Mesendoderm (in vitro differentiated cells): ENCODE measurements at places on chromosomes 4 and X.

DNA sequence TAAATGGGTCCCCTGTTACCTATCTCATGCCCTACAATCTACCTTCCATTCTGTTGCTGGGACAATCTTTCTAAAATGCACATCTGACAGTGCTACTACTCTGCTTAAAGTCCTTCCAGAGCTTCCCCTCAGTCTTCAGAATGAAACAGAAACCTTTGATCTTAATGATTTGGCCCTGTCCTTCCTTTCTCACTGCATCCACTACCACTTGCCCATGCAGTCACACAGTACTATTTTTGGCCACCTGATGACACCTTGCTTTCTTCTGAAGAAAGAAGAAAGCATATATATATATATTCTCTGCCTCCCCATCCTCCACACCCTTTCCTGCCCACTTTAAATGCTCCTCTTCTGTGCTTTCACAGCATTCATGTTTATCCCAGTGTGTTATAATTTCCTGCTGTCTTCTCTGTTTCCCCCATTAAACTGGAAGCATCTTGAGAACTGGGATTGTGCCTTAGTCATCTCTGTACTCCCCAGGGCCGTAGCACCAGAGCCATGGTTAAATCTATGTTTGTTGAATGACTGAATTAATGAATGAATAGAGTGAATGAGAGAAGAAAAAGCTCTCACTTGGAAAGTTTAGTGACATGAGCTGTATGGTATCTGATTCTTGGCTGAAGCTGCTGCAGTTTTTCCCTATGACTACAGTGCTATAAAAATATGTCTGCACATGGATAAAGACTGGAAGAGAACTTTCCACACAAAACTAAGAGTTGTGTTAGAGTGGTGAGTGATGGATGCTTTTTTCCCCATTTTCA lies 56.2 kb downstream of the RTL9 start:
- no peak for DNase-seq

DNA sequence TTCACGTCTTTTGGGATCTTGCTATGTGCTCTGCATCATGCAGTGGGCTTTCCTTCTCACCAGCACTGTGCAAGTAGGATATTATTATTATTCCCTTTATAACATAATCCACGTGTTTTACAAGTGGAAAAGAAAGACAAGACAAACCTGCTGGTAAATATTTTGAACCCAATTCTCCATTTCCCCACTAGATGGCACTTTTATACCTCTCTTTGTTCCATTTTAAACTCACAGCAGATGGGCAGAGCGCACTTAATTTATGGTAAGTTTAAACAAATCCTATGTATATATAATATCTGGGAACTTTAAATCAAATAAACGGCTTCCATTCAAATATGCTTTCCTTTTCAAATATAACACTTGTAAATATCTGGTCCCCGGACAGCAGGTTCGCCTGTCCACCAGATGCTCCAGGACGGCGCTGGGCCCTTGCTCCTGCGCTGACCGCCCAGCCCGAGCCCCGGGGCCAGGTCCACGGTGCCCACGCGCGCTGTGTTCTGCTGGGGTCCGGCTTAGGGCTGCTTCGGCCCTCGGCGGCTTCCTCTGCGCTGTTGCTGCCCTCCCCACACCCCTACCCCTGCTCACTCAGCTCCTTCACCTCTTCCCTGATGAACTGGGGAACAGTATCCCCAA lies 31.1 kb downstream of the F11 start:
- peak; percentile 67 for DNase-seq

DNA sequence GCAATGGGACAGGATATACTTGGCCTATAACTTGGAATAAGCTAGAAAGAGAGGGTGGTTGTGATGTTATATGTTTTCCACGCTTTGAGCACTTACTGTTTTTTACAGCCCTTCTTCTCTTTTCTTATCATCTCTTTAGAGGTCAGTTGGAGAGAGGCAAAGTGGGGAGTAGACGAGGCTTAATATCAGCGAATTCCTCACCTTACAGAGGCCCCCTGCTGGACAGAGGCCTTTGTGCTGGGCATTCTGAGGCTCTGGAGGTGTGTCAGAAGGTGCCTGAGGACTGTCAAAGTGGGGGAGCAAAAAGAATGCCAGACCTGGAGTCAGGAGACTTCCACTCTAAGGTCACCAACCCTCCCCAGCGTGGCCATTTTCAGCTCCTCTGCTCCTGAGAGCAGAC lies 42.5 kb downstream of the MAMLD1 start:
- peak; percentile 25 for DNase-seq

DNA sequence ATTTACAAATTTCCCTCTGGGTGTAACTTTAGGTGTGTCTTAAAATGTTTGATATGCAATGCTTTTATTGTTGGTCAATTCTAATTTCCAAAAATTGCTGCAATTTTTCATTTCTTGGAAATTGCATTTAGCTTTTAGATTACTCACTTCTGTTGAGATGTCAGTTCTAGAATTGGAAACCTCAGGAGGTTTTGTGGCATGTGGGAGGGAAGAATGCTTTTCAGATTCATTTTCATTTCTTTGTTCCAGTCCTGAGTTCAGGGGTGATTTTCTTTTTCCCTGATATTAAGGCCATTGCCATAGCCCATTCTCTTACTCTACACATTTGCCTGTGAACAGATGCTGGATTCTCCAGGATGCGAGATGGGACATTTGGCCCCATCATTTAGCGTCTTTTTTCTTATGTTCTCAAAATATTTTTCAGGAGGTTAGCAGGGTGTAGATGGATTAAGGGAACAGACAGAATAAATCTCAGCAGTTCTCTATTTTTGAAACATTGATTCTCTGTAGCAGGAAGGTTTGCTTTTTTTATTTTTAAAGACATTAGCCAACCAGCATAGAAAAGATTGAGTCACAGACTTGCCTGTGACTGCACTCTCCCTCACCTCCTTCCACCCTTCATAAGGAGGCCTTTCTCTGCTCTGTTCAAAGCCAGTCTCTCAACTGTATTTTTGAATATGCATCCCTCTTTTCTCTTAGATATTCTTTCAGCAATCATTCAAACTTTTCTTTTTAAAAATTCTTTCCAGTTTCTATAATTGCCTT lies 238.4 kb upstream of the ANXA3 start:
- DNase-seq = no peak

DNA sequence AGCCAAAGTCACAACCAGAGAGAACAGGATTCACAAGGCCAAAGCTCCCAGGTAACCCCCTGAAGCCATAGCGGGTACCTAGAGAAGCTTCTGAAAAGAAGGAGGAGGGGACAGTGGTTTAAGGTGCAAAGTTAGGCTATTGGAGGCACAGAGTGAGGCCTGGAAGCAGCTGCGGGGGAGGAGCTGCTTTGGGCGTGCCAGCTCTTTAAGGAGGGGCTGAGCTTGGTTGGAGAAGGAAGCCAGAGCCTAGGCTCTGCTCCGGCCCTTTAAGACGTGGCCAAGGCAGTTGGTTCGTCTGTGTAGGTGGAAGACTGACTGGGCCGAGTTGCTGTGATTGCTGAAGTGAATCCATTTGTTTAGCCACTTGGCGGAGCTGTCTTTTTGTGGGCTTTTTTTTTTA lies 1.5 kb downstream of the KLF8 start:
- peak; percentile 92 for DNase-seq

DNA sequence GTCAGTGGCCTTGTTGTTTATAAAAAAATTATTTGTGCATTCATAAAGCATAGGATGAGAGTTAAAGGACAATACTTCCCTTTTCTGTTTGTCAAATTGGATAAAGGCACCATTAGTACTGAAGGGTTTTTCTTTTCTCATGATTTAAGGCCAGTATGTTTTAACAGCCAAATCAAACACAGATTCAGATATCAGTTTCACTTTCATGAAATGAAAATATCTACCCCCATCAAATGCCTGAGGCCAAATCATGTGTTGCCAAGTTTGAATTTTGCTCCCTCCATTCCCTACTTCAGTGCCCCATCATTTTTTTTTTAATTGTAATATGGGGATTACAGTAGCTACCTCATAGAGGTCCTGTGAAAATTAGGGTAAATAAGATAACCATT lies 745.9 kb downstream of the RPA4 start:
- DNase-seq = no peak

DNA sequence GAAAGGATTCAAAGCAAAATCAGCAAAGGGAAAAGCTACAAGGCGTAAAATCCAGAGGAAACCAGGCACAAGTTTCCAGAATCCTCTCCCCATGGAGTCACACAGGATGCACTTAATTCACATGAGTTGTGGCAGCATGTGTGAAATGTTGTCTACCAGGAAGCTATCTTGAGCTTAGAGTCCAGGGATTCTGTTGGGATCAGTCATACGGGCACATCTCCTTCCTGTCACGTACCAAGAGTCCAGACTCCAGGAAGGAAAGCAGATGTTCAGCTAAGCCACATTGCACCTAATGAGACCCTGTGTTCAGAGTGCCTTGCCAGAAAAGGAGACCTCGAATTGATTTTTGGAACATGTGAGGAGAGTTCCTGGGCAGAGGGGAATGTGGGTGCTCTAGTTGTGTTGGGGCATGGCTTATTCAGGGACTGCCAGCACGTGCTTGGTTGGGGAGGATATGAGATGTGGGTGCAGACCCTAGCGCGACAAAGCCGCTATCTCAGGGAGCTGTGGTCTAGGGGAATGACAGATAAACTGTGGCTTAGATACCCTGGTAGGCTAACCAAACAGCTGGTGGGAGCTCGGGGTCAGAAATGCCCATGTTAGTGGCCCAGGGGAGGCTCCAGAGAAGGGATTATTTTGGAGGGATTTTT lies 70.0 kb downstream of the EVC start:
- DNase-seq = no peak

DNA sequence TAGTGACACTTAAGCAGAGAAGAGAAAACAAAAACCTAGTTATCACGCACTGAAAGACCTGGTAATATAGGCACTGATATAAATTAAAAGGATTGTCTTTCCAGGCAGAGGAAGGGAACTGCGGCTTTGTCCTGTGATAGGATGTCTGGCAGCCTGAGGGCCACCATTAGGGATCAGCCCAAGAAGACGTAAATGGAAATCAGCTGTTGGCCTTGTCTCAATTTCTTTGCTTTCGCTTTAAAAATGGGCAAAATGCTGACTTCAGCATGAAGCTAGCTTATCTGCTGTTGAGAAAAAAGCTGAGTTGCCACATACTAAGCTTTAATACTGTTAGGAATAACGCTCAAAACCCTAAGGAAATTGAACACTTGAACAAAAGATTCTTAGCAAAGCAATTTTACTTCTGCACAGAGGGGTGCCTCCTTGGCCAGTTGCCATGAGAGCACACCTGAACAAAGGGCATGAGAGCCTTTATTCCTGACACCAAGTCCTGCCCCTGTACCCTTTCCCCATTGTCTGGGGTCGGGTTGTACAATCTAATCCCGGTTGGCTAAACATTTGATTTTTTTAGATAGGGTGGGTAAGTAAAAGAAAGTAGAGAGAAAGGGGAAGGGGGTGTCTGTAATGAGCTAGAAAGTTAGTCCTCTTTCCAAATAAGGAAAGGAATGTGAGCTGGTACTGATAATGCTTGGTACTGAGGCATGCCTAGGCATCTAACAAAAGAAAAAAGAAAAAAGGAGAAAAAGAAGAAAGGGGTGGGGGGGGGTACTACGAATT lies 85.1 kb upstream of the UCP1 start:
- DNase-seq = peak; percentile 52

GRCh38 chrX:45261471-45261870 lies 60.8 kb upstream of the DIPK2B start:
- DNase-seq = no peak

- no peak for DNase-seq
Observed at GRCh38 chr4:10275696-10276095, 159.1 kb upstream of the WDR1 start.

- peak; percentile 80 for DNase-seq
Observed at GRCh38 chrX:70168238-70169188, 8.8 kb upstream of the DGAT2L6 start.

DNA sequence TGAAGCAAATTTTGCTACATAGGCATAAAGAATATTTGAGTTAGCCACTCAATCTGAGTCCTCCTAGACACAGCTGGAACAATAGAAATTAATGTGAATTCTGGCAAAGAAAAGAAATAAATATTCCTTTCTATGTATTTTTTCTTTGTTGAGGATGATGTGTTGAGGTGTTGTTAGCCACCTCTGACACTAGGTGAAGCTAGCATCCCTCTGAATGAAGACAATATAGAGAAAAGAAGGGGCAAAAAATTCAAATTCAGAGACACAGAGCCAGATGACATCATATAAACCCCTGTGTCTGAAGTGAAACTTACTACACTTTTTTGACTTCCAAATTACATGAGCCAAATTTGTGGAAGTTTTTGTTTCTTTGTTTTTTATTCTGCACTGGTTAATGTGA lies 34.6 kb upstream of the TMPRSS11D start:
- DNase-seq = peak; percentile 38

DNA sequence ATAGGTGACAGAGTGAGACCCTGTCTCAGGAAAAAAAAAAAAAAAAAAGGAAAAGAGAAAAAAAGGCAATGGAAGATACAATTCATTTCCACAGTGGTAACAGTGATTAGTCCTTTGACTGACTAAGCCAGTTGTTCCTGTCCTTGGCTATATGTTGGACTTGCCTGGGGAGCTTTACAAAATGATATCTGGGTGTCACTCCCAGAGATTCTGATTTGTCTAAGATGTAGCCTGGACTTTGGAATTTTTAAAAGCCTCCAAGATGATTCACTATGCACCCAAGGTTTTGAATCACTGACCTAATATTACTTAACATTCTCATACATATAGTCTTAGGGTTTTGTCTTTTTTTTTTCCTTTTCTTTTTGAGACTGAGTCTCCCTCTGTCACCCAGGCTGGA lies 16.9 kb downstream of the HELQ start:
- DNase-seq = no peak

- no peak for DNase-seq
Observed at GRCh38 chr4:154658680-154659405, 46.4 kb upstream of the FGG start.

DNA sequence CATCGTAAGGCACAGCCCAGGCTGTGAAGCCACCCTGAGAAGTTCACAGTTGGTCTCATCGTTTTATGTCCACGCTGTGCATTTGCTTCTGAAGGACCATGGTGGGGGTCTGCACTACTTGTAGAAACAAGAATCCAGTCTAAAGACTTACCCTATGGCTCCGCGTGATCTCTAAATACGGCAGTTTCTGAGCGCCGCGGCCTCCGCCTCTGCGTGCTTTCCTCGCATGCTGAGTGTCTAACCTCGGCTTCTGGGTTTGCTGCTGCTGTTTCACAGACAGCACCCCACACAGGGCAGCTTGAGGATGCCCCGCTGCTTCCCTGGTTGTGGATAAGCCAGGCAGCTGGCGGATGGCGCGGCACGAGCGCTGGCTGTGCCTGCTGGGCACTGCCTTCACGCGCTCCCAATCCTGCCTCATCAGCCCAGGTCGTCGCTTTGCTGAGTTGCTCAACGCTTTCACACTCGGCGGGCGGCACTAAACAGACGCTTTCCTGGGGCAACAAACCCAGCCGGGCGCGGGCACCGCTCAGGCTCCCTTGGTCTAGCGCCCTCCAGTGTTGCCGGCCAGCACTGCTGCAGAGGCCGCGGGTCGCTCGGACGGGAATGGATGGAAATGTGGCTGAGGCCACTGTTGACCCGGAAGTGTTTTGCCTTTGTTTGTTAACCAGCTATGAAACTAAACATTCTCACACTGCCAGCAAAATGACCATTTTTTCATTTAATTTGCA lies 39.2 kb downstream of the FGFRL1 start:
- peak; percentile 74 for DNase-seq

DNA sequence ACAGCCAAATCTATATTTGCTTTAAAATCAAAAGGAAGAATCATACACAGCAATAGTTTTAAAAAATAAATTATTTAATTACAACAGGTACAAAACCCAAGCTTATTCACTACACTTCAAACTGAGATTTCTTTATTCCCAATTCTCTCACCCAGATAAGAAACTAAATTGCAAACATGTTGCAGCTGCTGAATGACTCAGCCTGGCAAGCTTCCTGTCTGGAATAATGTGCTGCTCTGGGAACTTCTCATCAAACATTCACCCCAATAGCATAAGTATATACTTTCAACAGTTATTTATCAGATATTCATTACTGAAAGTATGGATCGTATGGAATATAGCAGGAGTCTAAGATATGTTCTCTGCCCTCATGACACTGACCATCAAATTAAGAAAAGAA lies 43.0 kb upstream of the GABRA2 start:
- DNase-seq = peak; percentile 39
